ENCODE measurements at places on chromosomes 1 and 21.
A peak's percentile ranks its signal among the peaks of the same experiment; 100 is the strongest.

DNA sequence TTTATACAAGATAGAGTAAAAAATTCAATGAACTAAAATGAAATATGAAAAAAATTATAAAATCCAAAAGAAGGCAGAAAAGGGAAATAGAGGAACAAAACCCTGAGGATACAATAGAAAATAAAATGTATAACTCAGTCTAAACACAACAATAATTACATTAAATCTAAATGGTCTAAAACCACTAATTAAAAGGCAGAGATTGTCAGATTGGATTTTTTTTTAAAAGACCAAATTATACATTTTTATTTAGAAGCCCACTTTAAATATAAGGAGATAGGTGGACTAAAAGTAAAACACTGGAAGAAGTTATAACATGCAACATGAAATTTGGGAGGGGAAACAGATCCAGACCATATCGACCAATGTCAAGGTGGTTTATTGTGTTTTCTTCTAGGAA, 95.2 kb downstream of the CATSPERE start:
- no peak for DNase-seq

- peak; percentile 99 for DNase-seq
These were observed 101.1 kb upstream of the JUN start for GRCh38 chr1:58884706-58885661.

DNA sequence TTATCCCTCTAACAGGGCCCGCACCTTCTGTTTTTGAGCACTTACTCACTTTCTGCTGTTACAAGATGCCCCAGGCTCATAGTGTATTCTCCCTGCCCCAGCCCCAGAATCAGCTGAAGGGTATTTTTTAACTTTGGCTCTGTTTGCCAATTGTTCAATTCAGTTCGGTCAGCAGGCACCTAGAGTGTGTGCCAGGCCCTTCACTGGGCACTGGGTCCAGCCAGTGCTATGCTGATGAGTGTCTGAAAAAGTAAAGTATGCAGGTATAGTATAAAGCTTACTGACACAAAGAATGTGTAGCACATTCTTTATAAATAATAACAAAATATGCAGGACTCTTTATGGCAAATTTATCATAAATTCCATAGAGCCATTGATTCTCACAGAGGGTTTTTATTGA, 35.0 kb downstream of the FHAD1 start:
- DNase-seq: no peak

- no peak for DNase-seq
These were observed 9.8 kb downstream of the SSBP3 start for GRCh38 chr1:54396261-54396933.

DNA sequence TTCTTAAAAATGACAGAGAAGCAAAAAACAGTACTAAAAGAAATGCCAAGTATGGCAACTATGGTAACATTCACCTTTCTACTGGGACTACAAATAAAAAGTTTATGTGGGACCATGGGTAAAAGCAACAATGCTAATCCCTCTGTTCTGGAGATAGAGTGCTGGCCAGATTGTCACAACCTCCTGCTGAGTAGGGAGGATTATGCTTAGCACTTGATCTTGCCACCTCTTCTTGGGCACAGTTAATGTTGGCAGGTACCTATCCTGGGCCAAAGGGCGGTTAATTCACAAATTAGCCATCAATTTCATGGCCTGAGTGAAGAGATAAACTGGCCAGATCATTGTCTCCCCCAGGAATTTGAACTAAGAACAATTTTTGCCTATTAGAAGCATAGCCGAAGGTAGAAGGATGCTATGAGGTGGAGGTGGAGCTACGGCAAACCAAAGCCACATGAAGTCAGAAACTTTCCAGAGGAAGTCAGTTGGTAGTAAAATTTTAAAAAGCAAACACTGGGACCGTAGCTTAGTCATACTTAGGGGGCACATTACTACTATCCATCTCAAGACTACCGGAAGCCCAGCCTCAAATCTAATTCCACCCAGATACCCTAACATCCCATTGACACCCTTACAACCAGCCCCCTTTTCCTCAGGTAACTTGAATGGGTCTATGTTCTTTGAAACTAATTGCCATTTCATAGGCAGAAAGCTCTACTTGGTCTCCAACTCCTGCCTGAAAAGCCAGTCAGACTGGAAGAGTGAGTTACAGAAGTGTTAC, 2.7 kb downstream of the SCYL3 start:
- peak; percentile 85 for DNase-seq

- no peak for DNase-seq
These were observed 20.6 kb downstream of the SPOCD1 start for GRCh38 chr1:31795096-31795675.

DNA sequence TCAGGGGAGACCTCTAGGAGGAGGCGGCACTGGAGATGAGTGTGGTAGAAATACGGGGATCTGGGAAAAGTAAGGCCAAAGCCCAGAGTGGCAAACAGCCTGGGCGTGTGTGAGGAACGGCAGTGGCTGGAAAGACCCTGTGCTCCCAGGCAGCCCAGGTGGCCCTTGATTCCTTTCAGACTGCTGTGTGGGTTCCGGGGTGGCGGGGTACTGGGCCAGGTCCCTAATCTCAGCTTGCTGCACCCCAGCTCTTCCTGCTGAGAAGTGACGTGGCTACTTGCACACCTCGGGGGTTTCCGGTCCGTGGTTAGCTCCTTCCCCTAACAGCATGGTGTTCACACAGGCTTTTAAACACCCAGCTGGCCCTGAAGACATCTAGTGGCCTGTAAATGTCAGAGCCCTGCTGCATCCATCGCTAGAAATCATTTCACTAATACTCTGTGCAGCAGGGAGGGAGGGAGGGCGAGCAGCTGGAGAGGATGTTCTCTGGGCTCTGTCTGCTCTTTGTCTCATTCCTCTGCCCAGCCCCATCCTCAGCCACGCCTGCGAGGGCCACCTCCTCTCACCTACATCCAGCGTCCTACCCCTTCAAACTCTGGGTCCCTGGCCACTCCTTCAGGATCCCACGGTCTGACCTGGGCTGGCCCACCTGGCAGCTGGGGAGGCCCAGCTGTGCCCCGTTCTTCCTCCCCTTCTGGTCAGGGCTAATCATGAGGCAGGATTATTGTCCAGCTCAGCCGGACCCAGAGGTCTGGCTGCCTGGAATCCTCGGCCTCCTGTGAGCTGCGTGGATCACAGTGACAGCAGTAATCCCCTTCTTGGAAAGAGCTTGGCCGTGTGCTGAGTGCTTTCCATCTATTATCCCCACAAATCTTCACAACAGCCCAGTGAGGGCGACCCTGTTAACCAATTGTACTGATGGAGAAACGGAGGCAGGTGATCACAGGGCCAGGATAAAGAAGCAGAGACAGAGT, 7.2 kb downstream of the ZDHHC18 start:
- no peak for DNase-seq

GRCh38 chr21:30349572-30349971, 1.2 kb upstream of the KRTAP23-1 start:
- DNase-seq: no peak

- DNase-seq: no peak
These were observed 6.7 kb upstream of the AHCYL1 start for GRCh38 chr1:109977657-109978378.

DNA sequence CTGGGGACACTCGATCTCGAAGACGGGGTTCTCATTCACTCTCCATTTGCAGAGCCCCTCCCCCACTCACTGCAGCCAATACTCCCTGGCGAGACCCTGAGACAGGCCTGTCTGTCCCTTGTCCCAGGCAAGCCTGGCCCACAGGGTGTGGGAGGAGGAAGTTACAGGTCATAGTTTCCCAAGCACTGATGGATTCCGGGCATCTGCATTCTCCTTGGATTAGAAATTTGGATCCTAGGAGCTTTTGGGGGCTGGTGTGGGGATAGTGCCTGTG, 11.3 kb downstream of the WNT3A start:
- no peak for DNase-seq

DNA sequence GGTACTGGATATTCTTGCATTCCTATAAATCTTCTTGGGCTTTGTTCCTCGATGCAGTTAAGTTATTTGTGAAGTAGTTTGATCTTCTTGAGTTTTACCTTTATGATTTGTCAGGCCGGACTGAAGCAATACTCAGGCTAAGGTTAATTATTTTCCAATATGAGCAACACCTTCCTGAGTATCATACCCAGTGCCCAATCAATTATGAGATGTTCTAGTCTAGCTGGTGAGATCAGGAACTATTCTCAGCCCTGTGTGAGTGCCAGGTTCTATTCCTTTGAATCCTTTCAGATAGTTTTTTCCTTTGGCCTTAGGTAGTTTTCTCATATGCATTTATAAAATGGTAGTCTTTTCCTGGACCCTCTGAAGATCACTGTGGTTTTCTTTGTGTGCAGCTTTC, 92.5 kb downstream of the SCMH1 start:
- no peak for DNase-seq

DNA sequence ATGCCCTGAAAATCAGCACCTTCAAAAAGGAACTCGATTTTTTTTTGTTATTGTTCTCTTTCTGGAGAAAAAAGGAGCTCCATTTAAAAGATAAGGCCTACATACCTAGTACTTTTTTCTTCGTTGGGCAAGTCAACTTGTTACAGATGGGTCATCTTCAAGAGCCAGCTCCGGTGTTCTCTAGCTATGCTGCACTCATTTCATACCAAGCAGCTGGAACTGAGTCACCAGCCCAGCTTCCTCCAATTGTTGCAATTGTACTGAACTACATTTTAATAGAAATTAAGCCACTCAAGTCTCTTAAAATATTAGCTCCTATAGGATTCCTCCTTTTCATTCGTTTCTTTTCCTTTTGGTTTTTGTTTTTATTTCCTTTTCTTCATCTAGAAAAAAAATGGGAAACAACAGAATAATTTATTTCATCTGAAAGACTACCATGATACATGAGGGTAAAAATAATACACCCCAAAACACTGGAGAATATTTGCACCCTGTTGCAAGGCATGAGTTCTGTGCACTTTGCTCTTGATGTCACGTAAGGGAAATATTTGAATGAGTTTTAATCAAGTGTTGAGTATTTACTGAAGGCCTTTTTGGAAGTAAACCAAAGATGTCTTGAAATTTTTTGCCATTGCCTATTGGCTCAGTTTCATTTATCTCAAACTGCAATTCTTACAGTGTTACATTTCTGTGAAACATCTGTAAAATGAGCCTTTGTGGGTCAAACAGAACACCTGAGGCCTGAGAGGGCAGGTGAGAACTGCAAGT, 60.5 kb downstream of the CLIC4 start:
- DNase-seq: no peak

DNA sequence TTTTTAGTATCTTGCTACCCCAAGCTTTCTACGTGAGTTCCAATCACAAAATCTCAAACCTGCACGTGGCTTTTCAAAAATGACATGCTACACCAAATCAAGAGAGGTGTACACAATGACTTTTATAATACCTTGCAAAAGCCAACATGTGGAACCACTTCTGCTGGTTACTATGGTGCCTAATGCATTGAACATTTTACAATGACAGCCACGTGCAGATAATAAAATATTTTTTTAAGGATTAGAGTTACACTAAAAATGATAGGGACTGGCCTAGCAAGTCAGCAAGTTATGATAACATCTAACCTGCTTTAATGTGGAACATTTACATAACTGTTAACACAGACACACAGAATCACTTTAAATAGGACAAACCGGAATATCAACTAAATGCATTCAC, 30.2 kb downstream of the EYA3 start:
- peak; percentile 13 for DNase-seq

- DNase-seq: no peak
These were observed 16.6 kb downstream of the DDAH1 start for GRCh38 chr1:85448358-85448757.

- DNase-seq: no peak
These were observed 67.2 kb downstream of the SLC37A1 start for GRCh38 chr21:42580793-42581321.

DNA sequence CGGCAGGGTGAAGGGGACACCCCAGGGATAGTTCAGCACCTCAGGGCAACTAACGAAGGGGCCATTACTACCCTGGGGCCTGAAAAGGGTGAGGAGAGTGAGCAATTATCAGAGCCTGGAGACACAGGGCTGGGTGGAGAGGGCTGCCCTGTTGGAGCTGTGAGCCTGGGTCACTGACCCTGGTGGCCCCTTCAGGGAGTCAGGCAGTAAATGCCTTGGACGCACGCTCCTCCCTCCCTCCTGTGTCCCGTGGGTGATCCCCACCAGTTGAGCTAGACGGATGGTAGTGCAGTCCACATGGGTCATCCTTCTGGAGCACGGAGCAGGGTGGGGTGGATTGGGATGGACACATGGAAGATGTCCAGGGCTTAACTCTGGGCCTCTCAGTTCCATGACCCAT, 305.3 kb downstream of the PTPRU start:
- DNase-seq: no peak

DNA sequence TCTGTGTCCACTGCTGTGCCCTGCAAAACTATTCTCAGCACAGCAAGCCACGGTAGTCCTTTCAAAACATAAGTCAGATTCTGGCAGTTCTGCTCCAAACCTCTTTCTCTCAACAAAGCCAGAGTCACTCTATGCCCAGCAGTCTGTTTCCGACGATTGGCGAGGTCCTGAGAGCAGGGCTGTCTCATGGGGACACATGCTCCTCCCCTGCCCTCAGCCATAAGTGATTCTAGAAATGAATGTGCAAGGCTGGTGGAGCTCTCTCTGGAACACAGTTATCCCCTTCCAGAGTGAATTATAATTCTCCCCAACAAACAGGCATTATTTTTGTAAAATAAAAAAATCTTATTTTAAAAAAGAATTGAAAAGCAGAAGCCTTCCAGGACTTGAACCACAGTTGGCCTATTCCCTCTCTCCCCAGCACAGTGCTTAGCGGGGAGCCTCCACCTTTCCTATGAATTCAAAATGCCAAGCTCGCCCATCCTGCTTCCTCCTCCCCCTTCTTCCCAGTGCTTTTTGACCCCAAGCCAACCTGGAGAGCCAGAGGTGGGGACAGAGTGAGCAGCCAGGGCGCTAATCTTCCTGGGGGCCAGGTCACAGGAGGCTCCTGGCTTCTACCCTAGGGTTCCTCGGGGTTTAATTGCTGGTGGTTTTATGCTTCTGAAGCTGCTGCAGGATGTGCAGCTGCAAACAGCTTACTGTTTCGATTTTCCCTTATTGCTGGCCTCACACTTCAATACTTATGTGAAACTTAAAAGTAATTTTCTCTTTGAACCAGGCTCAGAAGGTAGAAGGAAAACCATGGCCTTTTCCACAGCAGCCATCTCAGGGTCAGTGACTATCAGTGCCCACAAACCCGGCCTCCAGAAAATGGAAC, 41.1 kb downstream of the KCNJ6 start:
- no peak for DNase-seq

DNA sequence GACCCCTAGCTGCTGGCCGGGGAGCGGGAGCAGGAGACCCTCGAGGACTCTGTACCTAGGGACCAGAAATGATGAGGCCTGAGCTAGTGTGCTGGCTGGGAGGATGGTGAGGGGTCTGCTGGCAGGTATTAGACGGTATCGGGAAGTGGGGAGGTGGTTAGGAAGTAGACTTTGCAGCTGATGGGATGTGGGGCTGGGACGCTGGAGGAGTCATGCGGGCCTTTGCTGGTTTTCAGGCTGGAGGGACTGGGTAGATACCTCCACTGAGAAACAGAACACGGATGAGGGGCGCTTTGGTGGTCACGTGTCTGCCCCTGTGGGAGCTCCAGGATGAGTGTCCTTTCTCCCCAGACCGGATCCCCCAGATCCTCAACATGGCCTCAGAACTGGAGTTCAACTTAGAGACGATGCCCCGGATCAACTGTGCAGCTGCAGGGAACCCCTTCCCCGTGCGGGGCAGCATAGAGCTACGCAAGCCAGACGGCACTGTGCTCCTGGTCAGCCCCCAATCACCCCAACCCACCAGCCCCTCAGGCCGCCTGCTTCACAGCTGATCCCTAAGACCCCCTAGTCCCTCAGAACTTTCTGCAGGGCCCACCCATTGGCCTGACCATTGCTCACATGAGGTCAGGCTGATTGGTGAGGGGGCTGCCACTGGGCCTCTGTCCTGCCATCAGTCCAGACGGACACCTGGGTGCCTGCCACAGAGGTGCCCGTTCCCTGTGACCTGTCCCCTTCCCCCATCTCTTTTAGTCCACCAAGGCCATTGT, 8.0 kb downstream of the TIE1 start:
- DNase-seq: no peak
